ENCODE measurements at places on chromosomes 11 and 22.

DNA sequence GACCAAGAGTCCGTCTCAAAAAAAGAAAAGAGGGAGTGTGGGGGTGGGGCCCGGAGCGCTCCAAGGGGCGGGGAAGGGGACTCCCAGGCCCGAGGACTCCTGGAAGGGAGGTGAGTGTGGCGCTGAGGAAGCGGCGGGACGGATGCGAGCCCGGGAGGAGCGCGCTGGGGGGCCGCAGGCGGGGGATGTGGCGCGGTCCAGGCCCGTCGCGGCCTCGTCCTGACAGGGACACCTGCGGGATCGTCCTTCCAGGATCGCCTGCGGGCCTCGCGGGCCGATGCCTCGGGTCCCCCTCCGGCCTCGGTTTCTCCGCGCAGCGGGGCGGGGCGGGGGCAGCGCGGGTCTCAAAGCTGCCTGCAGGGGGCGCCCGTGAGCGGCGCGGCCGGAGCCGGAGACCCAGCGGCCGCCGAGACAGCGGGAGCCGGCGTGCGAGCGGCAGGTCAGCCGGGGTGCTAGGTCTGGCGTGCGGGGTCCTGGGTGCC lies 3.8 kb upstream of the ADORA2A start:
- no peak for DNase-seq

DNA sequence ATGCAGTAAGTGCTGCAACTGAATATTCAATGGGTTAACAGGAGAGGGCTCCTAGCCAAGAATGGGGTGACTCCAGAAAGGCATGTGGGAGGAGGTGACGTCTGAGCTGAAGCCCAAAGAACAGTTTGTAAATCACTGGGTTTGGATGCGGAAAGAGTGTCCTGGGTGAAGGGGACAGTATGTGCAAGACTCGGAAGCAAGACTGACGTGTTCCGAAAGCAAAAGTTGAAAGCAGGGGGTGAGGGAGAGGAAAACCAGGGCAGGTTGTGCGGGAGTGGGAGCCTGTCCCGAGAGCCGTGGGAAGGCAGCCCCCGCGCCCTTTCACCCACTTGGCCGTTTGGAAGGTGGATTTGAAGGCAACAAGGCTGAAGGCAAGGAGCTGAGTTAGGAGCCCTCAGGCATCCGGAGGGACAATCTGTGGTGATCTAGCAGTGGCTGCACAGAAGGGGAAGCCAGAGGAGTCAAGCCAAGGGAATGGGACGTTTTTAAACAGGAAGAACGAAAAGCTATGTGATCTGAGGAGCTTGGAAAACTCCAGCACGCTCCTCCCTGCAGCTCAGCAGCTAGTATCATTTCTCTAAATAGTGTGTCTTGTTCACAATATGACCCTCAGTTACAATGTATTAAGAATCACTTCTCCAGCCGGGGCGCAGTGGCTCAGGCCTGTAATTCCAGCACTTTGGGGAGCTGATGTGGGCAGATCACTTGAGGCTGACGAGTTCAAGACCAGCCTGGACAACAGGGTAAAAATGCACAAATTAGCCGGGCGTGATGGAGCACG lies 7.7 kb downstream of the SLC25A18 start:
- DNase-seq = peak; percentile 96

- no peak for DNase-seq
These were observed 39.0 kb upstream of the SUSD2 start for GRCh38 chr22:24142241-24142640.

DNA sequence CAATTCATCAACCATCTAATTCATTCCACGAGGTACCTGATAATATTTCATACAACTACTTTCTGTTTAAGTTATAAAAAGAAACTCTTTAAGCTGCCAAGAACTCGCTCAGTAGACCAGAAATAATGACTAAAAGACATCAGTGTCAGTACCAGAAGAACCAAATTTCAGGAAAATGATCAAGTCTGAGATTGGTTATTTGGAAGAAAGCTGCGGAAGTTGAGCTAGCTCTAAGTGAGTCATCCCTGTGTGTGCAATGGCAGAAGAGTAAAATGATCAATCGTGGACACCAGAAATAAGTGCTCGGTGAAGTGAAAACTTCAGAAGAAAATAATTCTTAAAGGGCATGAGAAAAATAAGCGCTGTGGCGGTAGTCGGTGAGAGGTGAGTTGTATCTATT lies 933.2 kb upstream of the CHORDC1 start:
- DNase-seq = peak; percentile 23

DNA sequence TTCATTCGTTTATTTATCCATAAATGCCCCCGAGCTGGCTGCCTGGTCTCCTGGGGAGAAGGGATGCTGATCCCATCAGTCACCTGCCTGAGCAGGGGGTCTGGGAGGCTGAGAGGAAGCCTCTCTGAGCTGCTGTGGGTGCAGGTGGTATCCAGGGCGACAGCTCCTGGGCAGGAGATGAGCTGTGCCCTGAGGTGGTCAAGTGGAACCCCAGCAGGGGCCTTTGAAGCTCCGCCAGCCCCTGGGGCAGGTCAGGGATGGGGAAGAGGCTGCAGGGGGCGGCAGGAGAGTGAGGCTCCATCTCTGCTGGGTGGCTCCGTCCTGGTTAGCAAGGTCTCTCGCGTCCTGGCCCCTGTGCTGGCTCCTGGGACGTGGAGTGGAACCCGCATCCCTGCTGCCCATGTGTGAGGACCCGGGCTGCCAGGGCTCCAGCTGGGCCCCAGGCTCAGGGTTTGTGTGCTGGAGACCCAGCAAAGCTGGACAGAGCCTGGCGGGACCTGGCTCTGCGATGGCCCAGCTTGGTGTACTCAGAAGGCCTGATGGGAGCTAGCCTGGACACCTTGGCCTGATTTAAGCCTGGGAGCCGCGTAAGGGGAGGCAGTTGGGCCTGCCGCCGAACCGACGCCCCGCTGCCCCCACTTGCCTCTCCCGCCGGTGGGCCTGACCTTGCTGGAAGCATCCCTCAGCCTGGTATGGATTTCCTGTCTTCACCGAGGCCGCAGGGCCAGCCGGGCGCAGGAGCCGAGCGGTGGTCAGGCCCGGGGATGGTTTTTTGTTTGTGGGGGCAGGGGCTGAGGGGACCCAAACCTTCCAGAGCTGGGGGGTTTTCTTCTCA lies 44.5 kb downstream of the RTN4R start:
- no peak for DNase-seq

DNA sequence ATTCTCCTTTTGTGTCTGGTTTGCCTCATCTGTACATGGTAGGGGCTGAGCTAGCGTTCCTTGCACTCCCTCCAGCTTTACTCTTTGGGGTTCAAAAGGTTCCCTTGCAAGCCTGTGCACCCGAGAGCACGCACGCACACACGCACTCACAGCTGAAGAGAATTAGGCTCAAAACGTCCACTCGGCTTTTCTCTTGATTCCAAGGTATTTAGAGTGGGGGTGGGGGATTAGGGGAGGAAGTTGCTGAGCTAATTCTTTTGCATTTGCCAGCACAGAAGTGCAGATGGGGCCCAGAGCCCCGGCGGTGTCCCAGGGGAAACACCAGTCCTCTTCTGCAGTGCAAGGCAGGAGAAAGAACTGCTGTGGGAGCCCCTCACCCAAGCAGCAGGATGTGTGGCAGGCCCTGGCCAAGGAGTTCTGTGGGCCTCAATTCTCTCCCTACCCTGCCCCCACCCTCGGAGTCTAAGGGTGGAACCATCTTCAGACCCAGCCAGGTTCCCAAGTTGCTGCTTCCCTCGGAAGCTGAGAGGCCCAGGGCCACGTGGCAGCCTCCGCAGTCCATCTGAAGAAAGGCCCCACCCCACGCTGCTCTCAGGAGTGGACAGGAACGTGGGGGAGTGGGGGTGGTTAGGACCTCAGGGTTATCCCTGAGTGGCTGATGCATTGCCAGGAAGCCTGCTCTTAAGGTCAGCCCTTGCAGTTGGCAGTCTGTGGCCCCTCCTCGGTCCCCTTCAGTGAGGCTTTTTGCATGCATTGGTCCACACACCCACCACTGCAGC lies 3.8 kb upstream of the KCNQ1OT1 start:
- DNase-seq = peak; percentile 20

- DNase-seq = peak; percentile 17
These were observed 16.2 kb downstream of the WNT7B start for GRCh38 chr22:45960477-45961386.

- no peak for DNase-seq
These were observed 687.2 kb downstream of the TBC1D22A start for GRCh38 chr22:47449508-47450270.

DNA sequence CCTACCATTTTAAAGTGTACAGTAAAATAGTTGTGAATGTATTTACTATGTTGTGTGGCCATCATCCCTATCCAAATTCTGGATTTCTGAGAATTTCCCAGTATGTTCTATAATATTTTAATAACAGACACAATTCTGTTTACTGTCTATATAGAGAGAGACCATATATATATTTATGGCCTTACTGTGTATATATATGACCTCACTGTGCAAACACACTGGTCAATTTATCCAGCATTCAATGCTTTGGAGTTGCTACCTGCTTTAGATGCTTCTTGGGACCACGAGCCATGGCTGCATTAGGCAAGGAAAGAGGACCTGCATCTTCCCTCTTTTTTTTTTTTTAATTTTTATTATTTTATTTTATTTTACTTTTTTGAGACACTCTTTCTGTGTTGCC lies 40.2 kb downstream of the SWAP70 start:
- DNase-seq = no peak

DNA sequence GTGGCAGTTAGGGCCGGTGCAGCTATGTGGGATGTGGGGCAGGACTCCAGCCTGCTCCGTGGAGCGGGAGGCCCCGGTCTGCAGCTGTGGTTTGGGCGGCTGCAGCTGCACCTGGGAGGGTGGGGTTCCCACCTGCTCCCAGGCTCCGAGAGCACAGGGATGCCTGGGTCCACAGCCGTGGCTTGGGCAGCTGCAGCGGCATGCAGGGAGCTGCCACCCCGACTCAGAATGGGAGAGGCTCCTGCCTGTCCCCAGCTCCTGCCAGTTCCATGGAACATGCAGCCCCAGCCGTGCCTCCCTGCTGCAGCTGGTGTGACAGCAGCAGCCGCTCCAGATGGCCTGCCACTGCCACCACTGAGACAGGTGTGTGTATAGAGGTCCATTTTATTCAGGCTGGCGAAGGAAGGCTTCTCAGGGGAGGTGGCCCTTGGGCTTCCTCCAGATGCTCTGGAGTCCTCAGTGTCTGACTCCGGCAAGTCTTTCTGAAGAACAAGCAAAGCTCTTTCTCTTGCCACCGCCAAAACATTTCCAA lies 21.8 kb upstream of the UPK3A start:
- DNase-seq = no peak

DNA sequence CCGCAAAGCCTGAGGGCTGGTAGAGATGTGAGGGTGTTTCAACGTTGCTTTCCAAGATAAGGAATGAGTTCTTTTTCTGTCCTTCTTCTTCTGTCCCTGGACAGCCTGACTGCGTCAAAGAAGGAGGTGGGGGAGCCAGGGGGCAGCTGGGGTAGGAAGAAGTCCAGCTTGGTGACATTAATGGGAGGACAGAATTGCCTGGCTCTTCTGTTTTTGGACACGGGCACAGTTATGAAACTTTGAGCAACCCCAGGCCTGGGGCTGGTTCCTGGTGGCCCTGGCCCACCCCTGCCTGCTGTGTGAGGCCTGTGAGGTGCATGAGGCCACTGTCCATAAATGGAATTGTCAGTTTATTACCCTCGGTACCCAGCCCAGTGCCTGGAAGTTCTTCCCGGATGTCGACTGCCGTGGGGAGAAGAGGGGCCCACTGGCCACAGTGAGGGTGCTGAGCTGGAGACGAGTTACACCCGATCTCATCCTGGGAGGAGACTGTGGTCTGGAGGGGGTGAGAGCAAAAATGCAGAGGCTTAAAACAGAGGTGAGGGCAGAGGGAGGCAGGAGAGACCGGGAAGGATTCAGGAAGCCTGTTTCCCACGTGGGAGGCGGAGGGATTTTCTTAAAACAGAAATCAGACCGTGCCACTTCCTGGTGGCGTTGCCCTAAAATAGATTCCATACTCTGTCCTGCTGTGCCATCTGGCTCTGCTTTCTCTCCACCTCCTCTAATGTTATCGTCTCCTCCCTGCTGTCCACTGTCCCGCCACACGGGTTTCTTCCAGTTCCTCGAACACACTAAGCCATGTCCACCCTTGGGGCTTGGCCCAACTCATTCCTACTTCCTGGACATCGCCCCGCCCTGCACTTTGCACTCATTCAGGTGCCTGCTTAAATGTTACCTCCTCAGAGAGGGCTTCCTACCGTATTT lies 59.7 kb upstream of the RASD2 start:
- DNase-seq = no peak

DNA sequence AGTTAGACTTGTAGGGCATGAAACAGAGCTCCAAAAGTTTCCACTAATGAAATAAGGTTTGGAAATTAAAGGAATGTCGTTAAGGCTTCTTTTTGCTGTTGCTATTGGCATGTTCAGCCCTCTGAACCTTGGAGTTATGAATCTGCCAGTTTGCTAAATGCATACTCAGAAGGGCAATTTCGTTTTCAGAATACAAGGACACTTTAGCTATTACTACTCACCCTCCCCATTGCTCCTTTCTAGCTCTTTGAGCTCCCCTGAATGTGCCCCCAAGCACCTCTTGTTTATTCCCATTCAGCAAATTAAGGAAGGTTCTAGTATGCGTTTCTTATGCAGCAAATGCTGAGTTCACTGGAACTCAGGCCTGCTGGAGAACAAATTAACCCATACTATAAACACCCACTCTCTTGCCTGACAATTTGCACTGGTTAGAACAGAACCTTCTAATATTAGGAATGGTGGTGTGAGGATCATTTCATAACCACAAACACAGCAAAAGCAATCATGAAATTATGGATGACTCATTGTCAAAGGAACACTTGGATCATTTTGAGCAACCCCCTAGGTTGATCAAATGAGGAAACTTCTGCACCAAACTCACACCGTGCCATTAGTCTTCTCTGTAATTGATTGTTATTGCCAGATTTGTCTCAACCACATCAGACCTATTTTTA lies 26.2 kb upstream of the LIN7C start:
- DNase-seq = peak; percentile 43

GRCh38 chr11:7688238-7688826 lies 15.0 kb upstream of the CYB5R2 start:
- DNase-seq = peak; percentile 39

DNA sequence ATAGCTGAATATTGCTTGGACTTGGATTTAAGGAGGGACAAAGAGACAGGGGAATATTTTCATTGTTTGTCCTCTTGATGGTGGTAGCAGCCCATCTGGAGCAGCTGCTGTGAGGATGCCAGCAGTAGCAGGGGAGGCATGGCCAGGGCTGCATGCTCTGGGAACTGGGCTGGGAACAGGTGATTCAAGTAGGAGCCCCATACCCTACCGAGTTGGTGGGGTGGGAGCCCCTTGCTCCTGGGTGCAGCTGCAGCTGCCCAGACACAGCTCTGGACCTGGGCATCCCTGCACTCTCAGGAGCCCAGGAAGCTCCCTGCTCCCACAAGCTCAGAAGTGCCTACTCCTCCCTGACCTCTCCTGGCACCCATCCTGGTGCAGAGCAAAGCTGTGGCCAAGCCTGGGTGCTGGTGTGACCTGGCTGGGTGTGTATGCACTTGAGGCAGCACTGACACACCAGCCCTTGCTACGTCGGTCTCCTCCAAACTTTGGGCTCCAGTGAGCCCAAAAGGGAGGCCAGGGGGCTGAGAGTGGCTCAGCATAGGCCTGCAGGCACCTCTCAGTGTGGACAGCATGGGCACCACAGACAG lies 341.8 kb upstream of the CCDC179 start:
- DNase-seq = peak; percentile 10

All from iris pigment epithelial cell (primary cell).